ENCODE measurements at places on chromosomes 2 and 18. TPM values are rescaled to one million over a fixed set of nuclear protein-coding genes. Genes with fewer than 3 reads are reported as not detected.

DNA sequence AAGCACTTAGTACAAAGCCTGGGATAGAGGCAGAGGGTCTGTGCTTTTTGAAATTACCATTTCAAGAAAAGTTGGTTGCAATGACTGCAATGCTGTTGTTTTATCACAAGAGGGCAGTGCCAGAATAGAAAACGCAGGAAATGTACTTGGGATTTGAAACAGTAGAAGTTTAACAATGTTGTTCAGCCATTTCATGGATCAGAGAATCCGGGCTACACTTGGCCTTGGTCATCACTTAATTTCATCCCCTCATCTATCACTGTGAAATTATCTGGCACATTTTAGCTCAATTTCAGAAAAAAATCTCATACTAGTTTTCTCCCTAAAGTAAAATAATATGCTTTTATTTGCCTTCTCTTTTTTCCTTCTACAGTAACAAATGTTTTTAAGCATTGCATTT is 70.8 kb downstream of the RAPGEF4 start:
- DNase-seq = no peak

- DNase-seq = no peak
Observed at GRCh38 chr2:64105670-64106461, 38.4 kb downstream of the PELI1 start.

- no peak for DNase-seq
Observed at GRCh38 chr2:61376211-61376610, 94.7 kb downstream of the USP34 start.

DNA sequence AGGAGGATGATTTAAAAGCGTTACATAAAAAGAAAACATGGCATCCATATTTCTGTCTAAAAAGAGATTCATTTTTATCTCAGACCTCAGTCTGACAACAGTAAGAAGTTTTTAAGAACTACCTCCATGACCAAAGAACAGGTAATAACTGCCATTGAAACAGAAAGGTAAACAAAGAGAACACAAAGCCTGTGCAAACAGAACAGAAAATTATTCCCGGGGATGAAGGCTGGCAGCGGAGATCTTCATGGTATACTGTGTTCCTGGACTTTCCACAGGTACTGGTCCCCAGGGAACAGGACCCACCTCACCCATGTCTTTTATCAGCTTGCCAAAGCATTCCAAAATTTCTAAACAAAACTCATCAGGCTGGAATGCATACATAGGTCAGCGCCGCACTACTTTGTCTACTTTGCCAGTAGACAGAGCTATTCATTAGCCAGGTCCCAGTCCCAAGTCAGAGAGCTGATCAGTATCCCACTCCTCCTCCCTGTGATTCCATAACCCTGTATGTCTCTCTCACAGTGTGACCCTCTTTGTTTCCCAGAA is 277.3 kb downstream of the MBD2 start:
- DNase-seq = no peak

DNA sequence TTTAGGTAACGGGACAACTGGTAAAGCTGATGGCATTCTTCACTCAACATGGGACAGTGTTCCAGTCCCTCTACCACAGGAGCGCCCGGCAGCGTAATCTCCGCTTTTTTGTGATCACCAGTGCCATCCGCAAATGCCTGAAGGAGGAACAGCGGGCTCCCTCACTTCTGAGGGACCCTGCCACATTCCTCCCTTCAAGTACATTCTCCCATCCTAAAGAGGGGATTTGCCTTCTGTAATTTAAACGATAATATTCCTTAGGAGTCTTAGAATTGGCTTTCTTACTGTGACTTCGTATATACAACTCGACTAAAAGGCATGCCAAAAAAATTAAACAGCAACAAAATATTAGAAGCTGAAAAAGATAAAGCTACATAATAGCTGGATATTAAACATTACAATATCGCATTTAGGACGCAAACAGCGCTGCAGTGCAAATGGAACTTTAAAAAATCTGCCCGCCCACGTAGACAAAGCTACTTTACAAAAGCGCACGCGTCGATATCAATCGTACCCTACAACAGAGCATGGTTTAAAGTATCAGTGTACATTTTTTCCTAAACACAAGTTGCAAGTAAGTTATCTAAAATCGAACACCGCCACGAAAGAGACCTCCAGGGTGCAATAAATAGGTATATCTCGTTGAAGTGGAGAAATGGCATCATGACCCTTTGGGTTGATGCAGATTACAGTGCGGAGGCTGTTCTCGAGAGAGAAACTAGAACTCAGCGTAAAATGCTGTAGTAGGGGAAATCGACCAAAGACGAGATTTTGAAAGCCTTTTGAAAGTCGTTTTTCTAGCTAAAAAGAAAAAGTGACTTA is 2.3 kb upstream of the VSNL1 start:
- DNase-seq = no peak

Gene ANKRD44
- total RNA-seq = 6.0 TPM
